CD8-positive, alpha-beta memory T cell (primary cell): ENCODE measurements at places on chromosomes 12 and 14.
A peak's percentile ranks its signal among the peaks of the same experiment; 100 is the strongest.

DNA sequence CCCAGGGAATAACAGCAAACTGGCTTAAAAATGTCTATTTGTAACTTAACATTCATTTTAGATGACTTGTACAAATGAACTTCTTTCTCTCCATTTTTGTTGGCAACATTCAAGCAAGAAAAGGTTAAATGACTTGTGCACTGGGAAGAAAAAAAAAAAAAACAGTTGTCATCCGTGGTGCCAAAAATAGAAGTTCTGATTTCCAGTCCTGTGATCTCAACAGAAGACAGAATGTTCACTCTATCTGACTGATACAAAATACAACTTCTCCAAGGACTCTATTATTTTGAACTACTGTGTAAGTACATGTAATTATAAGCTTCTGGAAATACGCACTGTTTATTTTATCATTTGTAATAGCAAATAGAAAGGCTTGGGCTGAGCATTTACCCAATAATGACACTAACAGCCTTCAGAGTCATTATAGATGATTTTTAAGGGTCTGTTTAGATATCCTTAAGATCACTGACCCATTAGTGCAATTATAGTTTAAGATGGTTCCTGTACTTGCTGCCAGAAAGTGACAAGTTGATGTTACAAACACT, 59.9 kb downstream of the LIN7A start:
- DNase-seq, result no peak

GRCh38 chr14:98444077-98444476, 827.9 kb downstream of the BCL11B start:
- DNase-seq, result no peak

DNA sequence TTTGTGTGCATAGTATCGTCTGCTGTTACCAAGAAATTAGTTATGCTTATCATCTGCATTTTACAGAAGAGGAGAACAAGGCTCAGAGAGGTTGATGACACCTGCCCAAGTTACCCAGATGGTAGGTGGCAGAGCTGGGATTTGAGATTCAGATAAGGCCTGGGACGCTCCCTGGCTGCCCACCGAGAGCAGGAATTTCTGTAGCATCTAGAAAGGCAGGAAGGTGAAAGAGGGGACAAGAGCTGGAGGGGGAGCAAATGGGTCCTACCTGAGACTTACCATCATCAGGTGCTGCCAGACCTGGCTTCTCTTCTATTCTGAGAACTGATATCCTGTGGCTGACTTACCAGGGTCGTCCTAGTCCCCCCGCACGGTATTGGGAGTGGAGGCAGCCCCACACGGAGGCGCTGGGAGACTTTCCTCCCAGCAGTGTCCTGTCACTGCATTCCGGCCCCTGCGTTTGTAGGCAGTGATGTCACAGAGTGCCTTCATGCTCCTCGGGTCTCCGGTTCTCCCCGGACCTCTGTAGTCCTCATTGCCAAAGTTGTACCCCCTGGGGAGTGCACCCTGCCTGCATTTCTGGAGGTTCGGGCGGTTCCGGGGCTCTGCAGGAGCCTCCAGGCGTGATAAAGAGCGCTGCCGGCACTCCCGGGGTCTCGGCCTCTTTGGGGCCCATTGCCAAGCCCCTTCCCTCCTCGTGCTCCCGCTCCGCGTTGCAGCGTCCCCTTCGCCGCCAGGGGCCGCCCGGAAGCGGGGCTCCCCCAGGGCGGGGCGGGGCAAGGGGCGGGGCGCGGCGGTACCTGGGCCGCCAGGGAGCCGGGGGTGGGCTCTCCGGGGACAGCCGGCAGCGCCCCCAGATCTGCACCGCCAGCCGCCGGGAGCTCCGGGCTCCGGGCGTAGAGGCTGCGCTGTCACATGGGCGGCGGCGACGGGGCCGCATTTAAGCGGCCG, at the start of gene CABP1:
Gene CABP1, plus strand, starts transcription at position 856 of the 951 bp plus-strand sequence. Its CDS starts 60 bp downstream, at position 916.
- DNase-seq, result peak; percentile 62

GRCh38 chr14:56992332-56992820, 182.1 kb upstream of the OTX2 start:
- DNase-seq, result no peak

DNA sequence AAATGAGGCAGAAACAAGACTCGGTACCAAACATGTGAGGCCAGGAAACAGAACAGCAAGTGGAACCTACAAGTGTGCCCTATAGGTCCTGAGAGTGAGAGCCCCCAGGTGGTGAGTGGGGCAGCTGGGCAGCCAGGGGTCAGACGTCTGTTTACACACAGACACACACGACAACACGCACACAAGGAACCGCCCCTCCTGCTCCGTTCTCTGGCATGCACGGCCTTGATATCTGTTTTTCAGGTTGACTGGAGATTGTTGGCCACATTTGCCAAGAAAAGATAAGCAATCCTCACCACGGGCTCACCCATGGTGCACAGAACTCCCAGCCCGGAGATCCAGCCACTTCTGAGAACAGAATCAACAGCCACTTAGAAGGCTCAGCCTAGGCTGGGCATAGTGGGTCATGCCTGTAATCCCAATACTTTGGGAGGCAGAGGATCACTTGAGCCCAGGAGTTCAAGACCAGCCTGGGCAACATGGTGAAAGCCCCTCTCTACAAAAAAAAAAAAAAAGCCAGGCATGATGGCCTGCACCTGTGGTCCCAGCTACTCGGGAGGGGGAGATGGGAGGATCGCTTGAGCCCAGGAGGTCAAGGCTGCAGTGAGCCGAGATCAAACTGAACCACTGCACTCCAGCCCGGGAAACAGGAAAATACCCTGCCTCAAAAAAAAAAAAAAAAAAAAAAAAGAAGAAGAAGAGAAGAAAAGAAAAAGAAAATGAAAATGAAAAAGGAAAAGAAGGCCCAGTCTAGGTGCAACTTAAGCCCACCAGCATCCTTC, 19.4 kb upstream of the EIF5 start:
- DNase-seq, result no peak

DNA sequence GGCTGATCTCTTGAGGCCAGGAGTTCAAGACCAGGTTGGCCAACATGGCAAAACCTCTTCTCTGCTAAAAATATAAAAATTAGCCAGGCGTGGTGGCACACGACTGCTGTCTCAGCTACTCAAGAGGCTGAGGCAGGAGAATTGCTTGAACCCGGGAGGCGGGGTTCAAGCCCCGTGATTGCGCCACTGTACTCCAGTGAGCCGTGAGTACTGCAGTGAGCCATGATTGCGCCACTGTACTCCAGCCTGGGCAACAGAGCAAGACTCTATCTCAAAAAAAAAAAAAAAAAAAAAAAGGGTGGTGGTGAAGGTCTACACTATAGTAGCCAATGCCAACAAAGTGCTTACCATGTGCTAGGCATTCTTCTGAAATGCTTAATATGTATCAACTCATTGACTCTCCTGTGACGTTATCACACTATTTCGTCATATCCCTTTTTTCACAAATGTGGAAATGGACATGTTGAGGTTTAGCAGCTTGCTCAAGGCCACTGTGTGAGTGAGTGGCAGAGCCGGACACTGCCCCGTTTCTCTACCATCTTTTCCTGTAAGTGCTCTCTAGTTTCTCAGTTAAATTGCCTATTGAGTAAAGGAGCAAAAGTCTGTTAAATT, 59.6 kb downstream of the GNS start:
- DNase-seq, result no peak

DNA sequence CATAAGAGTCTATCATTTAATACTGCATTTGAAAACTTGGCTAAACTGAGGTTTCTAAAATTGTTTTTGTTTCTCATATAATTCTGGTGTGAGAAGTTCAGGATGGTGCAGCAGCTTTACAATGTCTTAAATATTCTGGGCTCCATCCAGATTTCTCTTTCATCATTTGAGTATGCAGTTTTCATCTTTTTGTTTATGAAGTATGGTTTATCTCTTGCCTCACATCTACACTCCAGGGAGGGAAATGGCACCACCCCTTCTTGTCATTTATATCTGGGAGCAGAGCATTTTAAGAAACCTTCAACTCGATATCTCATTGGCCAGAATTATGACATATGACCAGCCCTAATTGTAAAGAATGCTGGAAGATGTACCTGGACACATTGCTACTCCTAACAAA, 24.3 kb downstream of the GEMIN2 start:
- no peak for DNase-seq

DNA sequence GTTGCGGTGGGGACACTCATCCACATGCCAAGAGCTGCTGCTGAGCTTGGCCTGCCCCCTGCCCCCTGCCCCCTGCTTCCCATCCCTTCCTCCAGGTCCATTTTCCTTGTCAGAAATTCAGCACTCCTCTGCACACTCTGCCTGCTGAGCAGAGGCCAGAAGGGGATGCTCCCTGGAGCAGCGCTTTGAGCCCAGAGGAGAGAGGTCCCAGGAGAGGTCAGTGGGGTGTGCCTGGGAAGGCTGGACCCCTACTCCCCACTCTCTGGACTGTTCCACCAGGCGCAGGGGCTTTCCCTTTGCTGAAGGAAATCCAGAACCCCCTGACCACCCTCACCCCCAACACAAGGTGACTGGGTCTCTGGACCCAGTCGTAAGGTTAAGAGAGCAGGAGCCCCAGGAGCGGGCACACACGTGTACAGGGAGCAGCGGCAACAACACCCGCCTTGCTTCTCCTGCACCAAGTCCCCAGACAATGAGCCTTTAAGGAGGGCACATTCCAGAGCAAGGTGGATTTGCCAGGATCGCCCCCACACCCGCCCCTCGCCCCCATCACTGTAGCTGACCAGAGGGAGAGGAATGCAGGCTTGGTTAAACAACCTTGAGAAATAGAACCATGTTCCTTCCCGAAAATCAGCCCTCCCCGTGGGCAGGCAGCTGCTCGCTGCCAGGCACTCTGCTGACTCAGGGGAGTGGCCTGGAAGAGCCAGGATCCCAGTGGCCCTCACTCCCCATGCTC, 30.7 kb downstream of the ISCA2 start:
- DNase-seq, result no peak

GRCh38 chr12:111775205-111776193, 8.8 kb downstream of the ALDH2 start:
- no peak for DNase-seq

DNA sequence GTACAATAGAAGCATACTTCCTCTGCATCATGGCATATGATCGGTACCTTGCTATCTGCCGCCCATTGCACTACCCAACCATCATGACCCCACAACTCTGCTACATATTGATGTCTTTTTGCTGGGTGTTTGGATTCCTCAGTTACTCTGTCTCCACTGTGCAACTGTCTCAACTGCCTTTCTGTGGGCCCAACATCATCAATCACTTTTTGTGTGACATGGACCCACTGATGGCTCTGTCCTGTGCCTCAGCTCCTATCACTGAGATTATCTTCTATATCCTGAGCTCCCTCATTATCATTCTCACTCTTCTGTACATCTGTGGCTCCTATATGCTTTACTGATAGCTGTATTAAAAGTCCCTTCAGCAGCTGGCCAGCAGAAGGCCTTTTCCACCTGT, 13.9 kb upstream of the OR11H6 start:
- DNase-seq, result no peak

- no peak for DNase-seq
Observed at GRCh38 chr14:53153702-53154112, 584 bp upstream of the DDHD1 start.

GRCh38 chr12:2540535-2540941, 254.2 kb upstream of the FKBP4 start:
- no peak for DNase-seq

DNA sequence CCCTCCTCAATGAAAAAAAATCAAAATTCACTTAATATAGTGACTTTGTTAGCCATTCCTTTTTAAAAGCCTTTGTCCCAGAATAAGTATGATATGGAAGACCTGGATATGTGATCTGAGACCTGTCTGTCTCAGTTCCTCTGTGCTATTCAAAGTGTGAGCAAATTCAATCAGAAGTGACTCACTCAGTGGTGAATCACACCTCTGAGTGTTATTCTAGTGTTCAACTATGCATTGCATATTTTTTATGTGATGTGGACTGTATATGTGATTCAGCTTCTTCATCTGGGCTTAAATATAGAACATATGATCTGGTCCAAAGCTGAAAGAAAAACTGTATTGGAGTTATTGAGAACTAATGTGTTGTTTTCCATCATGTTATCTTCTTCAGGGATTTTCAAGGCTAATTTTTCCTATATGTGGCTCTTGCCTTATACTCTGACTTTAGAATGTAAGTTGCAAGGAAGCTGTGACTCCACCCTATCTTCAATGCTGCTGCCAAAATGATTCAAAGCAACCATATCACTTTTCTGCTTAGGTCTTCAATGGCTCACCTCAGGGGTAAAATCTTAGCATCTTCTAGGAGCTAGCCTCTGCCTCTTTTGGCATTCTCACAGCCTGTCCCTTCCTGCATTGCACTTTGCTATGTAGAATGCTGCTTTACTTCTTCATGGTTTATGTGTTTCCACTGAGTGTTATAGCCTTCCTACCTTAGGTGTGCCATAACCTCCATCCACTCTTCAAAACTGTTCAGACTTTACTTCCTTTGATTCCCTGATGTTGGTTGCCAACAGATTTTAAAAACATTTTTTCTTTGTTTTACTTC, 169.8 kb downstream of the OTOGL start:
- no peak for DNase-seq

- DNase-seq, result no peak
Observed at GRCh38 chr12:48592591-48593086, 22.8 kb upstream of the LALBA start.

GRCh38 chr12:121581686-121582429, 1.0 kb upstream of the KDM2B start:
- no peak for DNase-seq

GRCh38 chr12:121603581-121603980, 22.7 kb upstream of the ORAI1 start:
- no peak for DNase-seq

GRCh38 chr12:56336361-56337167, 2.1 kb upstream of the IL23A start:
- DNase-seq, result no peak

DNA sequence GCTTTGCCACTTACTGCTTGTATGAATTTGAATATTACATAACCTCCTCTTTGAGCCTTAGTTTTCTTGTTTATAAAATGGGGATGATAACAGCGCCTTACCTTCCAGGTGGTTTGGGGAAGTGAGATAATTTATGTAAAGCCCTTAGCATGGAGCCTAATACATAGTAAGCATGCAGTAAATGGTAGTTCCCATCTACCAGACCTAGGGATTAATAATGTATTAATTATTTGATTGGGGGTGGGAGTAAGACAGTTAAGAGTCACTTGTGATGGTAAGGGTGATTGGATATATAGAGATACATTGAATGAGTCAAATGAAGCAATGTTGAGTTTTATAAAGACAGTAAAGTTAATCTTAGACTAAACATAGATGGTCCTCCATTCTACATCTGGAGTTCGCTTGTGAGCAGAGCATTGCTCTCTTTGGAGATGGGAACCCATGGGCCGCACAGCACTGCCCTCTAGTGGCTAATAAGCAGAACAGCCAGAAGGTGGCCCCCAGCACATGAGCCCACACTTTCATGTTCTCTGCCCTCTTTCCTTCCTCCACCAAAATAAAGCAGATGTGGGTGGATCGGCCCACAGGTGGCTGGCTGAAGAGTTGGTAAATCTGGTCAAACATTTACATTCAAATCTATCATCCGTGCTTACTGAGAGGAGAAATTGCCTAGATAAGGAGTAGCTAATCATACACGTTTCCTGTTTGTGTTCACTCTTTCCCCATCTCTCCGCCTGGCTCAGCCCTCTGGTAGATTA, 26.5 kb upstream of the TAMALIN start:
- peak; percentile 58 for DNase-seq

GRCh38 chr14:99744873-99745224, 48.4 kb upstream of the EML1 start:
- DNase-seq, result no peak
